Activated CD4-positive, alpha-beta memory T cell treated with anti-CD3 and anti-CD28 coated beads, Interleukin-2, amount 10 ng/mL, durations not matched to agents 7 days and 5 days (primary cell): ENCODE measurements at places on chromosomes 6 and 20. TPM values are rescaled to one million over a fixed set of nuclear protein-coding genes. Genes with fewer than 3 reads are reported as not detected.

MUC21 gene
- not detected for total RNA-seq

GRCh38 chr20:21534886-21535285 lies 21.0 kb upstream of the NKX2-2 start:
- H3K36me3 ChIP-seq, result no peaks in the 10 kb centered on the region
- no peak for DNase-seq
- peaks cover 26% of the 10 kb centered on the region for H3K27me3 ChIP-seq

DNA sequence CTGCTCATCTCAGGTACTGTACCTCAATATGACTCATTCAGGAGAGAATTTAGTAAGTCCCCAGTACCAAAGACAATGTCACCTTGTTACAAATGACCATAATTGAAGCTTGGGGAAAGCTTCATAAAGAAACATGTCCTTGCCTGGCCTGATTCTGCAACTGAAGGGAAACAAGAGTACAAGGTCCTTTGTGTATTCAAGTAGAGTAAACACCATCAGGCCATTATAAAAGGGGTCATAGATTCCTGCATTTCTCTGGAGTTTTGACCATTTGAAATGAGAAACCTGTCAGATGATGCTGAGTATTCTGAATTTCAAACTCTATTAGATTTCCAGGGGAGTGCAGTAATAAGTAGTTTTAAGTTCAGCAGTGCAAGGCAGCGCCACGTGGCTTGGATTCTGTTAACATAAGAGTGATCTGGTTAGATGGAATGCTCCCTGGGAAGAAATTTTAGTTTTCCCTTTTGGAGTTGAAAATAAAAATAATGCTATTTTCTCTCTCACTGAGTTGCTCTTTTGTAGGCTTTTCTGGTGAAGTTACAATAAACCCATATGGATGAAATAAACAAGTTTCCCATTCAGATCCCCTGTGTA lies 1054.3 kb downstream of the EPHA7 start:
- no peaks in the 10 kb centered on the region for H3K4me1 ChIP-seq
- no peak overlapping the region for H3K27ac ChIP-seq
- H3K36me3 ChIP-seq, result no peaks in the 10 kb centered on the region

DNA sequence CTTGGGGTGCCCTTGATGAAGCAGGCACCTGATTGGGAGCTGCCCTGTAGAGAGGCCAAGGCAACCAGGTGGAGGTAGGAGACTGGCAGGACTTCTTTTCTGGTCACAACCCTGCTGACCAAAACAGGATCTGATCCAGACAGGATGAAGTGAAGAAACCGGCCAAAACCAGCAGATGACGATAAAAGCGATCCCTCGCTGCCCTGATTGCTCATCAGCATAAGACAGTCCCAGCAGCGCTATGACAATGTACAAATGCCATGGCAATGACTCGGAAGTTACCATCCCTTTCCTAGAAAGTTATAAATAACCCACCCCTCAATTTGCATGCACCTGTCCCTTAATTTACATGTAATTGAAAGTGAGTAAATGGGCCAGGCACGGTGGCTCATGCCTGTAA lies 88.4 kb upstream of the PDE10A start:
- no peaks in the 10 kb centered on the region for H3K4me1 ChIP-seq
- no peaks in the 10 kb centered on the region for H3K27me3 ChIP-seq
- no peak overlapping the region for H3K27ac ChIP-seq

FBXO5 gene
- total RNA-seq, result 71.2 TPM

DNA sequence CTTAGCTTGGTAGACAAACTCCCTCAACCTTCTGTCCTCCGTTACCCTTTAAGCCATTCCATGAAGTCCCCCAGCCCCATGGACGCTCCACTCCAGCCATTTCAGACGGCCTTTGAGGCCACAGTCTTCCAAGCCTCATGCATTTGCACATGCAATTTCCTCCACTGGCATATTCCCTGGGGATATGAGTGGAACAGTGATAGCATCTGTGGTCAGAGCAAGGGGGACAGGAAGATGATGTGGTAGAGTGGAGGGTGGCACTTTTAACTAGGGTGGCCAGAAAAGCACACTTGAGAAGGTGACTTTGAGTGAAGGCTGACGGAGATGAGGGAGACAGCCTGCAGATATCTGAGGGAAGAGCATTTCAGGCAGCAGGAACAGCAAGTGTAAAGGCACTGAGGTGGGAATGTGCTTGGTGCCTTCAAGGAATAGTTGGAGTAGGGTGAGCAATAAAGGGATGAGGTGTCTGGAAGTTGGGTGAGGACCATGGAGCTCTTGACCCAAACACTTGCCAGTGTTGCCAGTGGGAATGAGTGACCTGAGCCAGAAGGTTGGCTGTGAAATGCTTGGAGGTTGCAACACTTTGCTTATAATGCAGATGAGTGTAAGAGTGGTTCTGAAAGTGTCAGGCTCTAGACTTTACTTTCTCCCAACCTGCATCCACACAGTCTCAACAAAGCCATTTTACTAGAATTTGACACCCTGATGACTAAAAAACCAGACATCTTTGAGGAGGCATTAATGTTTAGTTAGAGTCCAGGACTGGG lies 275.6 kb upstream of the SUPT3H start:
- no peak for DNase-seq
- H3K36me3 ChIP-seq, result peaks cover 4% of the 10 kb centered on the region
- H3K4me3 ChIP-seq, result no peak overlapping the region
- no peak overlapping the region for H3K27ac ChIP-seq
- peaks cover 3% of the 10 kb centered on the region for H3K27me3 ChIP-seq

GRCh38 chr6:116472706-116473105 lies 11.5 kb downstream of the CALHM6 start:
- H3K4me1 ChIP-seq, result peaks cover 27% of the 10 kb centered on the region
- H3K4me3 ChIP-seq, result no peak overlapping the region
- no peaks in the 10 kb centered on the region for H3K36me3 ChIP-seq
- no peak overlapping the region for H3K27ac ChIP-seq
- no peak for DNase-seq
- H3K27me3 ChIP-seq, result peaks cover 25% of the 10 kb centered on the region

GRCh38 chr6:10278746-10279145 lies 136.1 kb downstream of the TFAP2A start:
- no peak overlapping the region for H3K4me3 ChIP-seq
- H3K27ac ChIP-seq, result no peak overlapping the region
- H3K27me3 ChIP-seq, result no peaks in the 10 kb centered on the region
- no peak for DNase-seq
- H3K36me3 ChIP-seq, result no peaks in the 10 kb centered on the region
- H3K4me1 ChIP-seq, result no peaks in the 10 kb centered on the region

DNA sequence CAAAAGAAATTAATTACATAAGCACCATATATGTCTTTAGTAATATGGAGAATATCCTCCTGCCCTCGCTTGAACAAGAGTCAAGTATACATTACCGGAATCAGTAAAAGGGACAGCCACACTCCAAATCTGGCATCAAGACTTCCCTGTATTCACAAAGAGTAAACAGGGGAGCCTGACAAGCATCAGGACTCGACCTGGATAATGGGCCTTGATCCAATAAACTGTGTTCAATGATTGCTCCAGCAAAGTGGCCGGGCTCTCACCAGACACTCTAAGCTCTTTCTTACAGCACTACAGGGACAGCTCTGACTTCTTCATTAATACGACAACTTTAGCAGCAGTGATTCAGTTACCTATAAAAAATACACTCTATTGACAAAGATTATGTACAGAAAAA lies 307.9 kb upstream of the POU3F2 start:
- no peaks in the 10 kb centered on the region for H3K4me1 ChIP-seq
- H3K4me3 ChIP-seq, result no peak overlapping the region
- H3K27me3 ChIP-seq, result no peaks in the 10 kb centered on the region
- no peak overlapping the region for H3K27ac ChIP-seq
- H3K36me3 ChIP-seq, result no peaks in the 10 kb centered on the region
- DNase-seq, result no peak
